ENCODE measurements at places on chromosomes 4 and X.
A peak's percentile ranks its signal among the peaks of the same experiment; 100 is the strongest.

DNA sequence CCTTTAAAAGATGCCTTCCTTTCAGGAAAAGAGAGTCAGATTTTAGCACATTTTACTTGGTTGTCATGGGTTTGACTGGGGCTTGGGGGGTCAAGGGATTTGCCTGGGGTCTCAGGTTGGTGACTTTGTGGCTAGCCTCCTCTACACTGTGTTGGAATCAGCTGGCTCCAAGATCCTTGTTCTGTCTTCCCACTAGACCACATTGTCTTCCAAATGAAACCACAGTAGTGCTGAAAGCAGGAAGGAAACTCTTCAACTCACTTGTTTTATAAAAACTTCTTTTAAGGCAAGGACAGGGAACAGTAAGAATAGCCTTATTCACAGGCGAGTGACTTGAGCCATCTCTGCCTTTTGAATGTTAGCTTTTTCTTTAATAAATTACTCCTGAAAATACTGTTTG lies 37.0 kb upstream of the OTUD4 start:
- no peak for DNase-seq

DNA sequence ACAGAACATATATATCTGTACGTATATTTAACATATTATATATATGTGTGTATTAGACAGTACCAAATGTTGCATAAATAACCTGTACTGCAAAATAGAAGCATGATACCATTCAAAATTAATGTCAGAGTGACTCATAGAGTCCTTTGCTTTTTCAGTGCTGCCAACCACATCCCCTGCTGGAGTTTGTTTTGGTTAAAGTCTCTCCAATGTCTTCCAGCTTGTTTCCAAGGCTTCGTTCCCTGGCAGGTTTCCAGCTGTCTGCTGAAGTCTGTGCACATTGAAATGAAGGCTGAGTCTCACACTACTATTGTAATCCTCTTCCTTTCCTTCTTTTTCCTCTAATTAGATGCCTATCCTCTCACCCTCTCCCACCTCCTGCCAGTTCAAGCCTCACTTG lies 14.9 kb downstream of the NRK start:
- peak; percentile 71 for DNase-seq

GRCh38 chrX:44088510-44089144 lies 115.4 kb upstream of the NDP start:
- no peak for DNase-seq

- no peak for DNase-seq
Measured at GRCh38 chrX:122422547-122422946, 761.5 kb upstream of the GRIA3 start.

DNA sequence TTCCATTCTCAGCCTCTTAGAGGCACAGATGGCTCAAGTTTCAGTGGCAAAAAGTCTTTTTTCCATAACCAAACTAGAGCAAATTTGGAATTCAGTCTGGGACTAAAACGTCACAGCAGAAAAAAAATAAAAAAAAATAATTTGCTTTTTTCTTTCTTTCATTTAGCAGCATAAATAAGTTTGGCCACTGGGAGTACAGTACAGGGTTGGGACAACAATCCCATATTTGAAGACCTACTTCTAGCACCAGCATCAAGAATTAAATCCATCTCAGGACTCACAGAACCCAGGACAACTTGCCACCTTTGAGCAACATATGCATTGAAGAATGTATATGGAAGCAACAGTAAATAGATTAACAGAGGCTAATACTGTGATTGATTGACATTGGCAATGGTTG lies 214.0 kb downstream of the FBXW7 start:
- DNase-seq, result no peak

GRCh38 chrX:38376747-38377146 lies 24.3 kb downstream of the OTC start:
- no peak for DNase-seq

DNA sequence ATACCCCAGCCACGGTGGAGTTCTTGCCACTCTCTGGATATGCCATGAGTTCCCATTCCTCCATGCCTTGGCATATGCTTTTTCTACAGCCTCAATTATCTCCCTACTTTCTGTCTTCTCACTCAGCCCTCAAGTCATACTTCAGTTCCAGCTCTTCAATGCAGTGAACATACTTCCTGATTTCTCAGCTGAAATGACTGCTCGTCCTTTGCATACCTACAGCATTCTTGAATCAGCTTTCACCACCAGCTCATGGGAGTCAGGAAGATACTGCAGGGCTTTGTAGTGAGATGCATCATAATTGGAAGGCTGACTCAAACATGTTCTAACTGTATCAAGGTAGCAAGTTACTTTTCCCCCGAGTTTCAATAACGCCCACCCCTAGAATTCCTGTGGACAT lies 118.4 kb downstream of the APBB2 start:
- DNase-seq, result peak; percentile 45

- no peak for DNase-seq
Measured at GRCh38 chr4:161937596-161937995, 226.2 kb downstream of the FSTL5 start.

- no peak for DNase-seq
Measured at GRCh38 chr4:87516683-87517082, 12.5 kb downstream of the SPARCL1 start.

DNA sequence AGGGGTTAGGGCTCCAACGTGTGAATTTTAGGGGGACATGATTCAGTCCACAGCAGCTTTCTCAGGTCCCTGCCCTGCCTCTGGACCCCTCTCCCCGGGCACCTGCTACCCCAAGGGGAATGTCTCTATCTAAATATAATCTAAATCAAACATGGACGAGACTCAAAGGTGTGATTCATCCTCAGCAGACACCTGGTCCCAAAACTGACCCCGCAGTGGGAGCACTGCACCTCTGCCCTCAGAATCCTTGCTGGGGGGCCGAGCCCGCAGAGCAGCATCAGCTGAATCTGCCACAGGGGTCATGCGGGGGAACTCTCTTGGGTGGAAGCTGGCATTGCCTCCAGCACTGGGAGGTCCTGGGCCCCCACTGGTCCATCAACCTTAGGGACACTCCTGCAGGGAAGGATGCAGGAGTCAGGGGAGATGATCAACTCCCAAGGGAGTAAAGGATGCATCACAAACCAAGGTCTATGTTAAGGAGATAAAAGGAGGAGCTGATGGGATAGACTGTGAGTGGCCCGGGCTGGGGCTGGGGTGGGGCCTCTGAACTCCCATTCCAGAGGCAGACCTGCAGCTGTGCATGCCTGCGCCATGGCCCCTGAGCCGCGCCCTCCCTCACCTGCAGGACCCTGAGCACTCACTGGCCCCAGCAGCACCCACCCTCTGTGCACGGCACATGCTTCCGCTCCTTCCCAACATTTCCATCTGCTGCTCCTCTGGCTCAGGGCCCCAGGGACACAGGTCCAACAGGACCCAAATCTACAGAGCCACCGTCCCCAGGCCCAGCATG lies 54.0 kb downstream of the ADRA2C start:
- DNase-seq, result no peak
